HuH-7 (cell line): ENCODE measurements at places on chromosomes 13 and 19.

DNA sequence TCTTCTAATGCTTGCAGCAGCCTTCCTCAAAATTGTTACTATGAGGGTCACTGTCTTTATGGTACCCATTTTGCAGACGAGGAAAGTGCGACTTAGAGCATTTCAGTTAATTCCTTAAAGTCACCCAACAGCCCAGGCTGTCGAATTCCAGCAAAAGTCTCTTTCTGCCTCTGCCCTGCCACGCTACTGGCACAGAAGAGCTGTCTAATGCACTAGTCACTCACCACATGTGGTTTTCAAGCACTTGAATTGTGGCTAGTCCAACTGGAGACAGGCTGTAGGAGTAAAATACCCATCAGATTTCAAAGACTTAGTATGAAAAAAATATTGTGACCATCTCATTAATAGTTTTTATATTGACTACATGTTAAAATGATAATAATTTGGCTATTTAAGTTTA, 1.7 kb downstream of the FPR1 start:
- no peak for DNase-seq

DNA sequence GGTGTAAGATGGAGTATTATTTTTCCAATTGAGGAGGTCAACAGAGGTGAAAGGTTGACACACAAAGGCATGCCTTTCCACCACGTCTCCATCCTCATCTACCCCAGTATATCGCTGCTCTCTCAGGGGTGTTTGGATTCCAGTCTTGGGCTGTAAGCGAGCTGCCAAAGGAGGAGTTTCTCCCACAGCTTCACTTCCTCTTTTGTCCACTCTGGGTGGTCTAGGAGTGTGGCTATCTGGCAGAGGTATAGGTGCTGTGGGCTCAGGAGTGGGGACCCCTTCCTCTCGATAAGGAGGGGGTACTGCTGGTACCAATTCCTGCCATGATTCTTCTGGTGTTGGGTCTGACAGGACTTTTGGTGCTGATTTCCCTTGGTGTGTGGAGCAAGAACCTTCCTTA, 39.4 kb downstream of the ZNF846 start:
- DNase-seq = no peak

DNA sequence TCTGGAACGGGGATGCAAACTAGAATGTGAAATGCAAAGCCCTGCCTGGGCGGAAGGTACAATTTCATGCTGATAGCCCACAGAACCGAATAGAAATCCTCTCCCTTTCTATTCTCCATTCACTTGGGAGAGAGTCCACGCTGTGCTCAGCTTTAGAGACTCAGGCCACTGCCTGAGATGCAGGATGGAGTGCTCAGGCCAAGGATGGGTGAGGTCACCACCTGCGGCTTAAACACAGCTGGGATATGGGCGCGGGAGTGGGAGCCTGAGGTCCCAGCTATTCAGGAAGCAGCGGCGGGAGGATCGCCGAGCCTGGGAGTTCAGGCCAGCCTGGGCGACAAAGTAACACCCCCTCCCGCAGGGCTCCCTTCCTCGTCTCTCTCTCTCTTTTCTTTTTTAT, 446 bp upstream of the ZNF83 start:
- DNase-seq = no peak

- no peak for DNase-seq
Observed at GRCh38 chr19:43765109-43765876, 10.5 kb upstream of the SMG9 start.

- no peak for DNase-seq
Observed at GRCh38 chr13:59368693-59369092, 795.0 kb downstream of the DIAPH3 start.
